Left kidney (tissue), 8 donors: ENCODE measurements at places on chromosomes 2 and 18. TPM values are rescaled to one million over a fixed set of nuclear protein-coding genes. Genes with fewer than 3 reads are reported as not detected.

DNA sequence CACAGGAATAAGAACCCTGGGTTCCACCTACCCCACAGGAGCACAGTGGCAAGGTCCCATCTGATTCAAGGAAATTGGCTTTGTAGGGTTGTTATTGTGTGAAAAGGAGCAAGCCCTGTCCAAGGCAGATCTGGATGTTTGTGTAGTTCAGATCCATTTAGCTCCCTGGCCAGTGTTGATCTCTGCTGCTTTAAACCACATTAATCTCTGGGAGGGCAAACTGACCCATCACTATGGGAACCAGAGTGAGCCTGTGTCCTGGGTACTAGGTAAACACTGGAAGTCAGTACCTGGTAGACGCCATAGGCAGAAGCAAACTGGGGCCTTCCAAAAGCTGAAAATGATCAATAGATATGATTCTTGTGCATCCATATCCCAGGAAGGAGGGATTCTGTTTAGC is 271.5 kb upstream of the EPAS1 start:
- no peak for DNase-seq

GPR35 gene
- polyA plus RNA-seq, result 2.9 TPM

GRCh38 chr18:35778850-35779627 is 193.4 kb upstream of the RMP24 start:
- DNase-seq, result no peak

DNA sequence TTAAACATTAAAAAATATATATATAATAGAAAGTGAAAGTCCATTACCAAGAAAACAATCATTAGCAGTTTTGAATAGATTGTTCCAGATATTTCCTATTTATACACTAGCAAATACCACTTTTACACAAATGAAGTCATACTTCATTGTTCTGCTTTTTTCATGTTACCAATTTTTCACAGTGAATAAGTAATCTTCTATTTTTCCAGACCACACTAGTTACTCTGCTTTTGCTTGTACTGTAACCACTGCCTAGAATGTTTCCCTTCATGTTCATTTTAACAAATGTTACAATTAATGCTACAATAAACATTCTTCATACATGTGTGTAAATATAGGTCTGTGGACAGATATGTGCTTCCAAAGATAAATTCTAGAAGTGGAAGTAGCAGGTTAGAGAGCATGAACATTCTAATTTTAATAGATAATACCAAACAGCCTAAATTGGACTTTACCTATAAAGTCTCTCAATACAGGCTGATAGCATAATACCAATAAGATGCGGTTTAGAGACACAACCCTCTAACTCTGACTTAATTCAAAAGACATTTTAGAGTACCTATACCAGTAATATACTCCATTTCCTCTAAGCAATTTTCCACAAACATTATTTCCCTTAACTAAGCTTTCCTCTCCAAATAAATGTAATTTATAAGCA is 17.0 kb downstream of the ITSN2 start:
- no peak for DNase-seq

GRB14 gene
- 62.5 TPM for polyA plus RNA-seq

MROH2A gene
- polyA plus RNA-seq, result 0.28 TPM

C2orf80 gene
- polyA plus RNA-seq, result 0.25 TPM

PXDN gene
- 154 TPM for polyA plus RNA-seq

- no peak for DNase-seq
Measured at GRCh38 chr2:21379140-21379539, 255.4 kb downstream of the TDRD15 start.

DNA sequence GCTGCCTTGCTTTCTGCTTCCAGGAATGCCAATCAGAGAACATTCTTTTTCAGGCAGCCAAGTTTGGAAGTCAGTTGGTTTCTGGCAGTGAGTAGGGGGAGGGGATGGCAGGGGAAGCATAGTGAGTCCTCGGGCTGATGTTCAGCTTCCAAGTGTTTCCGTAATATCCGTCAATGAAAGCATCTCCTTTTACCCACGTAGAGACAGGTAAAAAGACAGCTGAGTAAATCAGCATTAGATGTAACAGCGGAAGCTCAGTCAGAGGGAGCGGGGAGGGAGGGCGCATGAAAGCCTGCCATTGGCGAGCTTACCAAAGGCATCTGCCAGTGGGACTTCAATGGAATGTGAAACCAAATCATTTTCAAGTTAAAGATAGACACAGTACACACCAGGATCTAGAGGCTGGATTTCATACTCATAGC is 117.1 kb upstream of the DTNA start:
- DNase-seq, result peak; percentile 41

DNA sequence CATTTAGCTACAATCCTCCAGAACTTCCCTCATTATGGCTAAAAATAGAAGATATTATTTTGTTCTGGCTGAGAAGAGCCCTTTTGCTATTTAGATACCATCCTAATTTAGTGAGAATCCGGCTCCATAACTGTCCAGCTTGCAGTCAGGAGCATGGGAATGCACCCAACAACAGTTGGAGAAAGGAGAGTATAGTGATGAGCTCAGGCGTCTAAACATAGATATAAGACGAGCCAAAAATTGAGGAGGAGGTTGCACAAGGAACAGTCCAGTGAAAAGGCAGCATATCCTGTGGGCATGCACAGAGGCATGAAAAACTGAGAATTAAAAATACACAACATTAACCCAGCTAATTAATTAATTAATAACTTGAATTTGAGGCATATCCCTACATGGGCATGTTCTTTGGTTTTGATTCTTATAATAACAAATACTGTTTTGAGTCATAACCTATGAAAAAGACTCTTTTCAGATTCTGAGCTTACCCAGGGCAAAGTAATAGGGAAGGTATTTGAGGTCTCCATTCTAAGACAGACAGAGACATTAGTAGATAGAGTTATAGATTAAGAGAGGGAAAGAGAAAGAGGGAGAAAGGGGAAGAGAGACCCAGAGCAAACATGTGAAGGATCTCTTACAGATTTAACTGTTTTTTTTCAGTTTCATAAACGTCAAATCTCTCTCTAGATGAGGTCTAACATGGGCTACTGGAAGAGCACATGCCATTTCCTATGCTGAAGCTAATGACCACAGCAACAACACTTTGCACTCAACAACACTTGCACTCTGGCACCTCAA is 311.2 kb downstream of the OSR1 start:
- no peak for DNase-seq

DNA sequence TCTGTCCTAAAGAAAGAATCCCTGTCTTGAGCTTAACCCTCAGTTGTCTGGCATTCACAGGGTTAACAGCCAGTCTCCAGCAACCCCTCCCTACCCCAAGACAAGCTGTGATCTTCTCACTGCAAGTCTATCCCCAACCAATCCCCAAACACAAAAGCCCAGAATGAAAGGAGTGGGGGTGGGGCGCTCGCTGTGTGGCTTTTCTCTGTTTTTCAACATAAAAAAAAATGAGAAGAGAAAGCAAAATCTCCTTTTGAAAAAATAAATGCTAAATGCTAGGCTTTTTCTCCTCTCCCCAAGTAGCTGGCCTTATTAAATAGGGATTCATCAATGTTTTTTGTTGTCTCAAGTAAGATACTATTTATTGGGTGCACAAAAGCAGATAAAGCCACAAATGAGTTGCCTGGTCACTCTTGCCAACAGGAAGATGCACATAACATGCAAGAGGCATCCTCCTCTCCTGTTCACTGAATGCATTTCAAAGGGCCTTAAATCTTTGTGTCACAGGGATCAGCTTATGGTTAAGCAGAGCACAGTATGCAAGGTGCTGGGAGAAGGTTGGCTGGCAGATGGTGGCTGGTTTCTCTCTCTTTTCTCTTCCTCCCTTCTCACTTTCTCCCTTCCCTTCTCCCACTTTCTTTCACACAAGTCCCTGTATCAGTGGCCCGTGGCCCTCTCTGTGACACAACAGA is 225.6 kb downstream of the CMPK2 start:
- DNase-seq, result no peak

CTDP1 gene
- 10.7 TPM for polyA plus RNA-seq

DYSF gene
- polyA plus RNA-seq, result 15.4 TPM

DNA sequence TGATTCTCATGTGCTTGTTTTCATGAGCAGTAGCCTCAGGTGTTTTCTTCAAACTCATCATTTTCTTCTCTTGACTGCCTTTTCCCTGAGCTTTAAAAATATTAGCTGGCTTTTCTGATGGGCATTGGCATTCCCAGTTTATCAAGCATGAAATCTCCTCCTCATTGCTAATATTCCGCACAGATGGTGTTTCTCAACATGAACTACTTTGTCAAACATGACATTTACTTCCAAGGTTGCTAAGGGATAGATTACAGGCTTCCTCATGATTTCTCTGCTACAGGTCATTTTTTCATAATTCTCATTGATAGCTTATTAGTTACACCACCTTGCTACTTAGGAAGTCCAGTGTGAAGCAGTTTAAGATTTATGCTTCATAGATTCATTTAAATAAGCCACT is 1116.9 kb upstream of the CNTNAP5 start:
- no peak for DNase-seq

EPB41L3 gene
- polyA plus RNA-seq, result 63.6 TPM

GRCh38 chr2:64609227-64609941 is 44.3 kb downstream of the SERTAD2 start:
- no peak for DNase-seq

GRCh38 chr2:11876436-11876835 is 130.0 kb downstream of the LPIN1 start:
- no peak for DNase-seq

DNA sequence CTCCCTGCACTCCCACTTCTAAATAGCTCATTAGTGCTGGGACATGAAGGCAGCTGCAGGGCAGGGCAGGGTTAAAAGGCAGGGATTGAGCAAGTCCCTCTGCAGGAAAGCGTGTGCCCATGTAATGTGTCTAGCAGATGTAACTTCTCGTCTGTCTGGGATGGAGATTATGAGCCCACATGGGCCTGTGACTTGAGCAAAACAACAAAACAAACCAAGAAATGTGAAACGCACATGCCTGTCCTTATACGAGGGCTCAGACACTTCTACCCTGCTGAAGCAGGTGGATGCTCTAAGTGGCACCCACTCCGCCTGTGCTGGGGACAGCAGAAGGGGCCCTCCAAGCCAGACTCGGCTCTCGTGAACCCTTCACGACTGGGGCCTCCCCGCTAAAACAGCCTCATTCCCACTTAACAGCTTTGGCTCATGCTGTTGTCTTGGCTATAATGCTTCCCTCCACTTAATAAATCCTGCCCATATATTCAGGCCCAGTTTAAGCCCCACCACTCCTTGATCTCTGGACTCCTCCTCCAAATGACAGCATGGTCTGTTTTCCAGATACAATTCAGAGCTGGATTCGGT is 40.9 kb downstream of the TMEM247 start:
- no peak for DNase-seq

DNA sequence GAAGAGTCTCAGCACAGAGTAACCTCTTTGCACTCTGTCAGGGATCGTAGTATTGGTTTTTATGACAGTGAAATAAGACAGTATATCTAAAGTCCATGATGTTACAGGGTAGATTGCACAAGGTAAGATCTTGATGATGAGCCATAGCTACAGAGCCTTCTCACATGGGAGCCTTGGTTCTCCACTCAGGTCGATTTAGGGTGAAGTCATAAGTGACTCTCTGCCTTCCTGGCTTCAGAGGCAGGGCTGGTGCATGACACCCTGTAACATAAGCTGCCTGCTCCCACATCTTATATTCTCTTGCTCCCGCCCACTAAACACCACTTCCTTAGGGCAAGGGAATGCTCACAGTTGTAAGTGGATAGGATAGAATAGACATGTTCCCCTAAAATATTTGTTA is 13.3 kb downstream of the DAPL1 start:
- no peak for DNase-seq

DNA sequence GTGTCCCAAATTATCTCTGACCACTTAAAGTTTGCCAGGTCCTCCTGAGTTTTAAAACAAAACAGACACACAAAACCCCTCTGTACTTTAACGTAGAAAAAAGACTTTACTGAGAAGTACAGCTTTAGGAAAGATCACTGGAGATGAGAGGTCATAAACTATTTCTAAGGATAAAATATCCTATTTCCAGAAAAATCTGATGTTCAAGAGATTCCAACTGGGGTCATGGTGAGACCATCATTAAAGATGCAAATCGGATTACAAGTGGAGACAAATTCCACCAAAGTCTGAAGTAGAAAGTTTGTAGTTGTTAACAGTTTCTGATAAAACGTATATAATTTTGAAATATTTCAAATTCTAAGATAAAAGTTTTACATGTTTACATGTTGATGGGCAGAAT is 241.6 kb downstream of the TCF4 start:
- no peak for DNase-seq

RTP5 gene
- not detected for polyA plus RNA-seq

DNA sequence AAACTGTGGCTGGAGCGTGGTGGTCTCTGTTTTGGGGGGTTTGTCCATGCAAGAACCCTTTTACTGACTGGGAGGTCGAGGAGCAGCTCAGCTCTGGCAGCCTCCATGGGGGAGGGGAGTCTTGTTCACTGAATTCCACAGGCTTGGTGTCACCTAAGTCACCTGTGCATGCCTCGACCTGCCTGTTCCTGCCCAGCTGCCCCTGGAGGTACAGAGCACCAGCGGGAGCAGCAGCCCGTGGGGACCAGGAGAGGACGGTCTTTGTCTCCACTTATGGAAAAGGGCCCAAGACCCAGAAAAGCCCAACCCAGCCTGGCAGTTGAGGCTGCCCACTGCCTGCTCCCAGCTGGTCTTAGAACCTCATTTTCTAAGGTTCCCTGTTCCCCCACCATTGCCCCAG is 168.7 kb upstream of the AGAP1 start:
- DNase-seq, result no peak

HRH4 gene
- 0.17 TPM for polyA plus RNA-seq

- no peak for DNase-seq
Measured at GRCh38 chr2:219692521-219692920, 65.1 kb downstream of the SLC4A3 start.

NDC80 gene
- 43.4 TPM for polyA plus RNA-seq

- DNase-seq, result no peak
Measured at GRCh38 chr2:48906633-48907032, 151.1 kb upstream of the LHCGR start.

CGREF1 gene
- 5.4 TPM for polyA plus RNA-seq

GRCh38 chr18:8177330-8178016 is 431.8 kb upstream of the RAB12 start:
- DNase-seq, result no peak

DNA sequence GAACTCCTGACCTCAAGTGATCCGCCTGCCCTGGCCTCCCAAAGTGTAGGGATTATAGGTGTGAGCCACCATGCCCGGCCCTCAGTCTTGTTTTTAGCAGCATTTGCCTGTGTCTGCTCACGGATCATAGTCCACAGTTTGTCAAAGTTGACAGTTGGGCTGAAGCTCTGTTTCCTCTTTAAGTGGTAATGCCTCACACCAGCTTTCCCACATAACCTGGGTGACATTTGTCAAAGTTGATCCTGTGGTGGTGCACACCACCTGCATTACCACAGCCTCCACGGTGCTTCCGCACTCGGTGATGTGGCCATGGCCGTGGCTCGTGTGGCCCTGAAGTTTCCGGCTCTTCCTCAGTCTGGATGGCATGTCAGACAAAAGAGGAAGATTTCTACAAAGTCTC is 27.1 kb downstream of the RAB31 start:
- DNase-seq, result no peak

HOXD3 gene
- 26.1 TPM for polyA plus RNA-seq

DNA sequence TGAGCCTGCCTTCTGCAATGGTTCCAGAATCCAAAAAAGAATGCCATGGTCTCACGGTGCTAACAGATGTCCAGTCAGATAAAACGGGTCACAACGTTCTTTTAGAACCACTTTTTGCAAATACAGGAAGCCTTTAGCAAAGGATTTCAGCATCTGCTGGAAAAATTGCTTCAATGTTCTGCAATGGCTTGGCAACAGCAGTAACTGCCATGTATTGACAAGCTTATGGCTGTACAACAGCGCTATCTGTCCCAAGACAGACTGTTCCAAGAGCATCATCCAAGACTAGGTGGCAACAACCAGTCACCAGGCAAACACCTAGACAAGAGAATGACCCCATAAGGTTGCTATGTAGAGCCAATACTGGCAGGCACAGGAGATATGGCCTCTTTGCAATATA is 37.6 kb upstream of the RIOK3 start:
- no peak for DNase-seq

HADHA gene
- 234 TPM for polyA plus RNA-seq
